Glutamatergic neuron (in vitro differentiated cells): ENCODE measurements at places on chromosomes 11 and 22. TPM values are rescaled to one million over a fixed set of nuclear protein-coding genes. Genes with fewer than 3 reads are reported as not detected.

GRCh38 chr11:60939855-60940254, 12.1 kb downstream of the SLC15A3 start:
- peaks cover 27% of the 10 kb centered on the region for H3K4me1 ChIP-seq
- no peak for DNase-seq
- H3K27ac ChIP-seq: no peak overlapping the region
- H3K36me3 ChIP-seq: no peaks in the 10 kb centered on the region

- no peak for DNase-seq
- no peaks in the 10 kb centered on the region for H3K27me3 ChIP-seq
- no peak overlapping the region for H3K27ac ChIP-seq
- H3K36me3 ChIP-seq: no peaks in the 10 kb centered on the region
Observed at GRCh38 chr11:108803776-108804175, 138.9 kb downstream of the DDX10 start.

The ARHGAP8 gene
- total RNA-seq: 0.59 TPM

GRCh38 chr22:40635940-40636379, 559 bp downstream of the MRTFA start:
- peak overlapping the region; percentile 93 for H3K4me3 ChIP-seq
- peak overlapping the region; percentile 86 for H3K27ac ChIP-seq
- H3K4me1 ChIP-seq: peaks cover 18% of the 10 kb centered on the region
- peaks cover 8% of the 10 kb centered on the region for H3K27me3 ChIP-seq
- H3K36me3 ChIP-seq: no peaks in the 10 kb centered on the region
- no peak for DNase-seq

DNA sequence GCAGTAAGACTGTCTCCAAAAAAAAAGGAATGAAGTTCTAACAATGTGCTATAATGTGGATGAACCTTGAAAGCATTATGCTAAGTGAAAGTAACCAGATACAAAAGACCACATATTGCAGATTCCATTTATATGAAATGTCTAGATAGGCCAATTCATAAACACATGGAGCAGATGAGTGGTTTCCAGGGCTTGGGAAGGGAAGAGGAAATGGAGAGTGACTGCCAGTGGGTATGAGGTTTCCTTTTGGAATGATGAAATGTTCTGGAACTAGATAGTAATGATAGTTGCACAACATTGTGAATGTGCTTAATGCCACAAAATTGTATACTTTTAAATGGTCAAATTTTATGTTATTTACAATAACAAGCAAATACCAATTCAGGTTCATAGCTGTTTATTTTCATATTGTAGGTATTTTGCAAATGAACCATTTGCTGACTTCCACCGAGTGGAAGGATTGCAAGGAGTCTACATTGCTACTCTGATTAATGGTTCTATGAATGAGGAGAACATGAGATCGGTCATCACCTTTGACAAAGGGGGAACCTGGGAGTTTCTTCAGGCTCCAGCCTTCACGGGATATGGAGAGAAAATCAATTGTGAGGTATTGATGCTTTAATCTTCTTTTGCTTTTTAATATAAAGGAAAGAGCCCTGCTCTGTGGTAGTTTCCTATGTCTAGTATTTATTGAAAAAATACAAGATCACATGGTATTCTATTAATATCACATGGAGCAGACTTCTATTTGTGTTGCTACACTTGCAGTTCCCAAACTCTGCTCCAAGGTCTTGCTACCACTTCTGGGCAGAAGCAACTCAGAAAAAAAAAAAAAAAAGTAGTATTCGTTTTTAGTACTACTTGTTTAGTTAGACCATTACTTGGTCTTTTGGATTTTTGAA, 67.7 kb upstream of the SORL1-AS1 start:
- H3K27ac ChIP-seq: no peak overlapping the region
- H3K4me1 ChIP-seq: peaks cover 32% of the 10 kb centered on the region
- peaks cover 8% of the 10 kb centered on the region for H3K27me3 ChIP-seq

- H3K4me1 ChIP-seq: peaks cover 9% of the 10 kb centered on the region
- H3K36me3 ChIP-seq: no peaks in the 10 kb centered on the region
- no peak overlapping the region for H3K4me3 ChIP-seq
- H3K27ac ChIP-seq: no peak overlapping the region
Observed at GRCh38 chr11:129119036-129119435, 73.1 kb downstream of the ARHGAP32 start.

The EWSR1 gene
- total RNA-seq: 355 TPM

GRCh38 chr11:46039990-46040389, 81.3 kb downstream of the PHF21A start:
- no peak overlapping the region for H3K4me3 ChIP-seq
- peaks cover 4% of the 10 kb centered on the region for H3K4me1 ChIP-seq
- DNase-seq: no peak
- H3K27me3 ChIP-seq: peaks cover 2% of the 10 kb centered on the region

GRCh38 chr11:17244046-17244445, 32.5 kb upstream of the NUCB2 start:
- no peak overlapping the region for H3K4me3 ChIP-seq
- no peak overlapping the region for H3K27ac ChIP-seq
- no peaks in the 10 kb centered on the region for H3K36me3 ChIP-seq
- no peak for DNase-seq
- no peaks in the 10 kb centered on the region for H3K4me1 ChIP-seq

- peak overlapping the region; percentile 91 for H3K4me3 ChIP-seq
- H3K27me3 ChIP-seq: peaks cover 12% of the 10 kb centered on the region
- peak overlapping the region; percentile 60 for H3K27ac ChIP-seq
- H3K4me1 ChIP-seq: peaks cover 28% of the 10 kb centered on the region
- DNase-seq: no peak
- H3K36me3 ChIP-seq: peaks cover 18% of the 10 kb centered on the region
Observed at GRCh38 chr11:71446942-71447688, 1.1 kb downstream of the DHCR7 start.

DNA sequence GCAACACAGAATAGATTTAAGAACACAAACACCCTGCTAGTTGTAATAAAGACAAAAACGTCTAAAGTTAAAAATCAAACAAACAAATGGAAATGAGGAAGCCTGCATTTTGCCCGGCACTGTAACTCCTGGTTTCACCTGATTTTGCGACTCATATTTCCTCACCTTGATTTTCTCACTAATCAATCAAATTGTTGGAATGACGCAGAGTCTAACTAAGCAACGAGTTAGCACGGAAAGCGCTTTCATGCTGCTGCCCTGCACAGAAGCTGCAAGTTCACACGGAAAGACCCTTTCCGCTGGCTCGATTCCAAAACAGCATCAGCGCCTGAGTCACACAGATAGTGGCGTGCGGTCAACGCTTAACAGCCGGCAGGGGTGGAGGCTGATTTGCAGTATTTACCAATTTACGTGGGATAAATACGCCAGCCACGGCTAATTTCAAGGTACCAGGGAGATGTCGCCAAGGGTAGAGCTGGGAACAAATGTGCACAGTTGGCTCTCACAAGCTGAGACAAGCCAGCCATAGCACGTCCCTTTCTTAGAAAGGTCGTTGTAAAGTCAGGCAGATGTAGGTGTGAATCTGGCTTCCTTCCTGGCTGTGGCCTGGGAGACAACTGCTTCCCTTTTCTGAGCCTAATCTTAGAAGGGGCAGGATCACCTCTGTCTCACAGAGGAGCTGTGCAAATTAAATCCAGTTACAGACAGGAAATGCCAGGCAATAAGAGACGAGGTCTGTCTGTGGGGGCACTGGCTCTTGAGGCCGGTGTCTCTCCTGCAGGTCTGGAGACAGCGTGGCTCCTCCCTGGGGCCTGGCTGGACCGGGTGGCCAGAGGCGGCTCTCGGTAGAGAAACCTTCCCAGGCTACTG, 76.9 kb upstream of the TTLL12 start:
- no peak overlapping the region for H3K4me3 ChIP-seq
- H3K36me3 ChIP-seq: peaks cover 4% of the 10 kb centered on the region
- H3K27me3 ChIP-seq: peaks cover 3% of the 10 kb centered on the region
- peaks cover 16% of the 10 kb centered on the region for H3K4me1 ChIP-seq
- DNase-seq: no peak

The MAPK11 gene
- total RNA-seq: 131 TPM

GRCh38 chr11:9838229-9838628, 174.4 kb downstream of the SWAP70 start:
- no peak overlapping the region for H3K27ac ChIP-seq
- no peaks in the 10 kb centered on the region for H3K36me3 ChIP-seq
- no peaks in the 10 kb centered on the region for H3K27me3 ChIP-seq

DNA sequence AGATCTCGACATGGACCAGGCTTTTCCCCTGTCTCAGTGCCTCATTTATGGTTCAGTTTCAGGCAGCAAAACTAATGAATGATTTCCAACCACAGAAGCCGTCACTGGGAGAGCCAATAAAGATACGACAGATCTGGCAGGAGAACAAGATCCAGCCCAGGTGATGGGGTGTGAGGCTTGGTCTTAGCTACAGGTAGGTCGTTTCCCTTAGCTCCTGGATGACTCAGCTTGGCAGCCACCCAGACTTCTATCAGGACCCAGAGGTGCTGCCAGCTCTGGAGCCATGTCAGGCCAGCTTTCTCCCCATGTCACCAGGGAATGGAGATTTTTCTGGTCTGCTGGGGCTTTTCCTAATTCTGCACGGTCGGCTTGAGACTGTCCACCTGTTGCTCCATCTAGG, 36.3 kb upstream of the APOBEC3A start:
- no peak overlapping the region for H3K27ac ChIP-seq
- no peak overlapping the region for H3K4me3 ChIP-seq
- DNase-seq: no peak
